ENCODE measurements at places on chromosomes 12 and 14. TPM values are rescaled to one million over a fixed set of nuclear protein-coding genes. Genes with fewer than 3 reads are reported as not detected.

Gene FBXO33
- total RNA-seq = 6.6 TPM

DNA sequence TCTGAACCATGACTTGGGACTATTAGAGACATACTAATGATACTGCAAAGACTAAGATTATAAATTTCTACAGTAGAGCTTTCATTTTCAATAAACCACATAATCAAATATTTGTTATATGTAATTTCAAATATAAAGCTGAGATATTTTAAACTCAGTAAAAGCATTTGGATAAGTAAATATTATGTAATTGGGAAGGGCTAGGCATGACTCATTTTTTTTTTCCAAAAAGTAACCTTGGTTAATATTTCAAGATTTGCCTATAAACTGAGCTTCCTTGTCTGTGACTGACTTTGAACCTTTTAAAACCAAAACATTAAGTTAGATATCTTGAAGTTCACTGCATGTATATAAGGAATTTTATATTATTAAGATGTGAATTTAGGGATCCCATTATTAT is 332.5 kb downstream of the CEP128 start:
- H3K4me1 ChIP-seq = no peaks in the 10 kb centered on the region
- H3K4me3 ChIP-seq = no peak overlapping the region
- H3K36me3 ChIP-seq = no peaks in the 10 kb centered on the region
- no peak overlapping the region for H3K27ac ChIP-seq
- no peaks in the 10 kb centered on the region for H3K27me3 ChIP-seq

GRCh38 chr14:58785701-58786100 is 147.9 kb downstream of the DACT1 start:
- H3K27me3 ChIP-seq = no peaks in the 10 kb centered on the region
- no peak overlapping the region for H3K4me3 ChIP-seq
- no peaks in the 10 kb centered on the region for H3K4me1 ChIP-seq
- H3K27ac ChIP-seq = no peak overlapping the region

DNA sequence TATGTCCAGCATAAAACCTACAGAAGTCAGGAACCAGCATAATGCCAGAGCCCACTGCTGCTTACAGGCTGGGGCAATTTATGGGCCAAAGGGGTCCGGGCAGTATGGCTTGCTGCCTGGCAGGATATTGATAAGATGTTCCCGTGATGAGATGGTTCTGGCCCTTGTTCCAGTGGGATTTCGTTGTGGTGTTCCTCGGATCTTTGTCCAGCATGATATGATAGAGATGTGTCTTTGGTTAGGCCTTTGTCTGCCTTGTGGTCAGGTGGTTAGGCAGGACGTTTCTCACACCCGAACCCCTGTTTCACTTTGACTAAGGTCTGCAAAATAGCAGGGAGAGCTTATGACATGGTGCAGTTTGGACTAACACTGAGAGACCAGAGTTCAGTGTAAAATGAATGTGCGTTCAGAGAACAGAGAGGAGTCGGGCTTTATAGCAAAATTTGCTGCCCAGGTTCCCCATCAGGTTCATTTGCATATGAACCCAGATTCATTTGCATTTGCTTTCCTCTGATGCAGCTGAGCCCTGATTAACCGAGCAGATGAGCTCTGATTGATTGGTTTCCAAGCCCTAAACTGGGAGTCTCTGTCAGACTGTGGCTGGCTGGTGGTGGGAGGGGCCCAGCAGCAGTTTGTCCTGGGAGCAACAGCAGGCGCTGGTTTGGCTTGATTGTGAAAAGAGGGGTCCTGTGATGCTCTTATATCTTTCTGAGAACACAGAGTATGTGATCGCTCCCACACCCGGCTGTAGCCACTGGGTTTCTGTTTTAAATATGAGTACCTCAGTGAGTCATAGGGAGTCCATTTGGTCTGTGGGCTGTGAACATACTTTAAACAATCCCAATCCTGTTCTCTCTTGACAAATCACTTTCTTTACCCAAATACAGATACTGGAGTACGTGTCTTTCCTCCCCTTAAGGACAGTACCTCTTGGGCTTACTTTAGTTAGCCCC is 156.3 kb upstream of the PZP start:
- no peak overlapping the region for H3K4me3 ChIP-seq
- H3K27ac ChIP-seq = no peak overlapping the region
- H3K4me1 ChIP-seq = no peaks in the 10 kb centered on the region
- DNase-seq = no peak

DNA sequence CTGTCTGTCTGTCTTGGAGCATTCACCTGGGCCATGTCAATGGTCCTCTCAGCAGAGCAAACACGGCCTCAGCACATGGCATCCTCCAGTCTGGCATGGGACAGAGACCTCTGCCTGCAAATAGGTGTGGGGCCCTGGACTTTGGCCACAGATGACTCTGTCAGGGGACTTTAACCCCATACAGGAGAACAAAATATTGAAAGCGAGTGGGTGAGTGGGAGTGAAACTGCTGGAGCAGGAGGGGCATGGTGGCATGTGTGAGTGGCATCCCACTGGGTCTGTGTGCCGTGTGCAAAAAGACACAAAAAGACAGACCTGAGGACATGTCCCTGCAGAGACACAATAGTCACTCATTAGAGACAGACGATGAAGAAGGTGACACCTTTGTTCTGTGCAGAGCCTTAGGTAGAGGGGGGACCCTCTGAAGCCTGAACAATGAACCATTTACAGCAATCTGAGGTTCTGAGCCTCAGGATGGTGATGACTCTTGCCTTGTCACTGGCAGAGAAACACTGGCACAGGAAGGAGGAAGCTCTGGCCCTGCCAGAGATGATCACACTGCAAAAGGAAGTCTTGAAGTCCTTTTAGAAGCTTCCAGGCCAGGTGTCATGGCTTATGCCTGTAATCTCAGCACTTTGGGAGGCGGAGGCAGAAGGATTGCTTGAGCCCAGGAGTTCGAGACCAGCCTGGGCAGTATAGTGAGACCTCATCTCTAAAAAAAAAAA is 7.5 kb downstream of the LAG3 start:
- no peak overlapping the region for H3K4me3 ChIP-seq
- no peaks in the 10 kb centered on the region for H3K27me3 ChIP-seq
- H3K27ac ChIP-seq = no peak overlapping the region
- DNase-seq = no peak

DNA sequence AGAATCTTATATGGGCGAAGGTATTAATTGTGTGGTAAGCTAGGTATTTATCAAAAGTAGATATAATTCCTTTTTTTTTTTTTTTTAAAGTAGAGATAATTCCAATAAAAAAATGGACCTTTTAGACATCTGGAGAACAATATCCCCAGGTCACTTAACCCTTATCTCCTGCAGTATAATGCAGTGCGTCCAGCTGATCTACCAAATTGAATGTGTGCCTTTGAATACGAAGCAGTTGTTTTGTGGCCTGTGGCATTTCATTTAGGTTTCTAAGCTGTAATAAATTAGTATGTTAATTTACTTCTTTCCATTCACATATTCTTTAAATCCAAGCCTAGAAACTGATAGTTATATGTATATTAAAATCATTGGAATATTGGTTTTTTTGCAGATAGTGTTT is 3.1 kb downstream of the FUT8 start:
- no peak for DNase-seq
- no peaks in the 10 kb centered on the region for H3K36me3 ChIP-seq
- H3K27ac ChIP-seq = no peak overlapping the region
- no peak overlapping the region for H3K4me3 ChIP-seq

- H3K36me3 ChIP-seq = peaks cover 32% of the 10 kb centered on the region
- H3K27me3 ChIP-seq = no peaks in the 10 kb centered on the region
- H3K4me1 ChIP-seq = peaks cover 10% of the 10 kb centered on the region
These were observed 13.7 kb downstream of the HNRNPC start for GRCh38 chr14:21255385-21256101.

DNA sequence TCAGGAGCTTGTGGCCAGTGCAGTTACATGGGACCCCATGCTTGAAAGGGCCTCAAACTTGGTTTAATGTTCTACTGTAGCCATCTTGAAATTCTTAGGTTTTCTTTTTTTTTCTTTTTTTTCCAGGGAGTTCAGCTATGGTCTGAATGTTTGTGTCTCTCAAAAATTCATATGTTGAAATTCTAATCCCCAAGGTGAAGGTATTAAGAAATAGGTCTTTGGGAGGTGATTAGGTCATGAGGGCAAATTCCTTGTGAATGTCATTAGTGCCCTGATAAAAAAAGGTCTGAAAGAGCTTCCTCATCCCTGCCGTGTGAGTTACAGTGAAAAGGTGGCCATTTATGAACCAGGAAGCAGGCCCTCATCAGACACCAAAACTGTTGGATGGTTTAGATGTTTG is 324.1 kb downstream of the C12orf75 start:
- no peak overlapping the region for H3K4me3 ChIP-seq
- H3K36me3 ChIP-seq = no peaks in the 10 kb centered on the region
- H3K27ac ChIP-seq = no peak overlapping the region
- no peak for DNase-seq
- no peaks in the 10 kb centered on the region for H3K27me3 ChIP-seq
- no peaks in the 10 kb centered on the region for H3K4me1 ChIP-seq

DNA sequence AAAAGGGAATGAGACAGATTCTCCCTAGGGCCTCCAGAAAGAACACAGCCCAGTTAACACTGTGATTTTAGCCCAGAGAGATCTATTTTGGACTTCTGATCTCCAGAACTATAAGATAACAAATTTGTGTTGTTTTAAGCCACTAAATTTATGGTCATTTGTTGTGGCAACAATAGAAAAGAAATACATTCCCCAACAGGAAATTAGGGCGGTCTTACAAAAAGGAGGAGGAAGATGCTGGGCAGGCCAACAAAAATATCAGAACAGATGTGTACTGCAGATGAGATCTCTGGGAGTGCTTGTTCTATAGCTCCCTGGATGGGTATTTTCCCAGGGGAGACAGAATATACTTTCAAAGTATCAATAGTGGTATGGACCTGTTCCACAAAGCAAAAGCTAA is 32.0 kb upstream of the SOCS2 start:
- H3K36me3 ChIP-seq = no peaks in the 10 kb centered on the region
- no peak overlapping the region for H3K27ac ChIP-seq
- H3K4me3 ChIP-seq = no peak overlapping the region
- no peaks in the 10 kb centered on the region for H3K4me1 ChIP-seq
- no peak for DNase-seq
- H3K27me3 ChIP-seq = no peaks in the 10 kb centered on the region

Measured in Panc1 (cell line).